GM04504 (cell line): ENCODE measurements at places on chromosomes 13 and 19.

DNA sequence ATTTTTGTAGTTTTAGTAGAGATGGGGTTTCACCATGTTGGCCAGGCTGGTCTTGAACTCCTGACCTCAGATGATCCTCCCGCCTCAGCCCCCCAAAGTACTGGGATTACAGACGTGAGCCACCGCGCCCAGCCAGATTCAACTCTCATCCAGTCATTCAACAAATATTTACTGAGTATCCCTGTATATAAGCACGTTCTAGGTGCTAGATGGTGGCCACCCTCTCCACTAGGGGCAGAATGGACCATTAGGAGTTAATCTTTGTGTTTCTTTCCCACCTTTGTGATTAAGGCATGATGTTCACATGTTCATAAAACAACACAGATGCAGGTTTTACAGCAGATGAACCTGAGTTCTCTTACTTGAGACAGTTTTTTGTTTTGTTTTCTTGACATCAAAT is 7.3 kb downstream of the SHKBP1 start:
- no peak for DNase-seq

DNA sequence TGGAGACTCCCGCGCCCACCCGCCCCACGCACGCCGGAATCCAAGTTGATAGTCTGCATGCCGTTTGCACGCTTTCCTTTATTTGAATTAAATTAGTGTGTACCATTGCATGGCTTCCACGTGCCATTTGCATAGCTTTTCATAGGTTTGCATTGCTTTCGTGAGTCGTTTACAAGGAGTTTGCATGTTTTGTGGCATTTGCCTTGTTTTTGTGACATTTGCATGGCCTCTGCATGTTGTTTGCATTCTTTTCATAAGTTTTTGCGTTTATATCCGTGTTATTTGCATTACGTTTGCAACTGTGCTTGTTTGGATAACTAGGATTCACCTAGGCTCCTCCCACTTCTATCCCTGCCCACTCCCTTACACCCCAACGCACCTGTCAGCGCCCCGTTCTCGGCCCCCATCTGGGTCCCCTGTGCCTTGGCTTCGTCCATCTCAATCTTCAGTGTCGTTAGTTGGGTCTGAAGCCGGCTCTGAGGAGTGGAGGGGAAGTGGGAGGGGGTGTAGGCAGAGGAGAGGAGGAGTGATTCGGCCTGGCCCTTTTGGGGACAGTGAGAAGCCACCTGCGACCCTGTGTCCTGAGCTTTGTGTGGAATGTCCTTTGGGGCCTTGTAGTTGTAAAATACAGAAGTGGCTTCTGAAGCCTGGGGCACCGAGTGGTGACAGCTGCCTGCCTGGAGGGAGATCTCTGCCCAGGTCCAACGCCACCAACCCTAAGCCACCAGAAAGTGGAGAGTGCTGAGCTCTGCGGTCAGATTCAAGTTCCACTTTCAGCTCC is 2.4 kb downstream of the CCDC194 start:
- DNase-seq: no peak

GRCh38 chr13:102999499-102999898 is 66.7 kb downstream of the SLC10A2 start:
- no peak for DNase-seq

DNA sequence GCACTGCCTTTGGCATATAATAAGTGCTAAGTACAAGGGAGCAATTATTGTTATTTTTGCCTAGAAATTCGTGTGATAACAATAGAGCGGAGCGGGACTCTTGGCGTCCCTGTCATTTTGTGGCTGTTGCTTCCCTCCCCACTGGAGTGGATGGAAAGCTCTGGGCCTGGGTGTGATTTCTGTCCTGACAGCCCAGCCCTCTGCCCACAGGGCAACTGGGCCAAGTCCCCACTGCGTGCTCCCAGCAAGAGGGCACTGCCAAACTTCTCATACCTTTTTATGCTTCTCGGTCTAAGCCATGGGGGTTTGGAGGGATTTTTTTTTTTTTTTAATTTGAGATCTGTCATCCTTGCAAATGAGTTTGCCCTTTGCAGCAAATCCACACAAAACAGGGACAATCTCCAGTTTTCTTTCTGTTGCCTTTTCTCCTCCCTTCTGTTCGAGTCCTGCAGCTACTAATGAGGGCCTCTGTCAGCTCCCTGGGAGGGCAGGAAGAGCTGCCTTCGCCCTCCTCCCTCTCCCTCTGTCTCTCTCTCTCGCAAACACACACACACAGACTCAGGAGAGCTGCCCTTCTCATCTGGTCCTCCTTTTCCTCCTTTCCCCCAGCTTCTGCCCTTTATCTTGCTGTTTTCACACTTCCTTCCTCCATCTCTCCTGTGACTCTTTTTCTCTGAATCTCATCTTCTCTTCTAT is 103.9 kb downstream of the DNAJC15 start:
- DNase-seq: no peak

DNA sequence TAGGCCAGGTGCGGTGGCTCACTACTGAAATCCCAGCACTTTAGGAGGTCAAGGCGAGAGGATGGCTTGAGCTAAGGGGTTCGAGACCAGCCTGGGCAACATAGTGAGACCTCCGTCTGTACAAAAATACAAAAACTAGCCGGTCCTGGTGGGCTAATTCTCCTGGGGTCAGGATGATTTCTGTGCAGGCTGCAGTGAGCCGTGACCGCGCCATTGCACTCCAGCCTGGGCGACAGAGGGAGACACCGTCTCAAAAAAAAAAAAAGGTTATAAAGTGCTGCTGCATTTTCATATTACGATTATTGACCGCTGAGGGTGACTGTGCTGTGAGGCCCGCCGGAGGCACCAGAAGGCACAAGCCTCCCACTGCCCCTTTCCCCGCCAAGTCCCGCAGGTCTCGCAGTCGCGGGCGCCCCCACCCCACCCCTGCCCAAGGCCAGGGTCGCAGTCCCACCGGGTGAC is 477 bp upstream of the PLEKHF1 start:
- no peak for DNase-seq

- DNase-seq: peak; percentile 12
Observed at GRCh38 chr13:109869312-109870237, 83.2 kb upstream of the IRS2 start.

- no peak for DNase-seq
Observed at GRCh38 chr13:45073809-45074208, 46.5 kb upstream of the GTF2F2 start.

DNA sequence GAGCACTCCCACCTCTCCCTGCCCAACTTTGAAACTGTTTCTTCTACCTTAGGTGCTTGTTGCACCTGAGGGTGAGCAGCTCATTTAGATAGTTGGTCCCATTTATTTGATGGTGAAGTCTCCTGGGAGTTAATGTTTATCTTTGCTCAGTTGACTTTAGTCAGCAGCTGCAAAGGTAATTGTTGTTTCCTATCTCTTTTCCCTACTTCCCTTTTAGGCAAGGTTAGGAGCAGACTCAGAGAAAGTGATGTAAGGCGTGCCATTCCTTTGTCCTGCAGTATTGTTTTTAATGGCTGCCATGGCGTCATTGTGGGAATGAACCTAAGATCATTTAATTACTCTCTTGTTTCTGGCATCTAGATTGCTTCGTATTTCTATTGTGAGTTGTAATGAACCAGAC is 11.6 kb downstream of the AKAP11 start:
- DNase-seq: no peak

GRCh38 chr19:44611812-44612295 is 1.5 kb upstream of the IGSF23 start:
- no peak for DNase-seq

GRCh38 chr13:66513728-66514127 is 716.4 kb downstream of the PCDH9 start:
- DNase-seq: no peak

DNA sequence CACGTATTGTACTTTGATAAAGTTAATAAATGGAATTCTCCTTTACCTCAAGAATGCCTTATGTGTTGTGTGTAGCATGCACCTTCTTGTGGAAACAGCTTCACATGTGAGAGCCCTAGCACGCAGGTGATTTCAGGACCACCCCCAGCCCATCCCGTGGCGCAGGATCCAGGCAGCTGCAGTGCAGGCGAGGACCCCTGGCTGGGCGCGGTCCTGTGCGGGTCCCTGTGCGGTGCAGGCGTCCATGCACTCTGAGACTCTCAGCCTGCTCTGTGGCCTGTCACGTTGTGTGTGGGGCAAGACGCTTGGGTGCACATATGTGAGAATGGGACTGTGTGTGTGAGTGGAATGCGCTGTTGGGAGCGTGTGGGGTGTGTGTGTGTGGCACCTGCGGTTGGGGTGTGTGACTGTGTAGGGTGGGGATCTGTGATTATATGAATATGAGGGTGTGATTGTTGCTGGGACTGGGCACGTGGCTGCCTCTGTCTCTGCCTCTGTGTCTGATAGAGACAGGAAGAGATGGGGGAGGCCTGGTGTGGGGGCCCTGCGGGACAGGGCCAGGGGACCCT is 30.8 kb downstream of the WTIP start:
- no peak for DNase-seq

- DNase-seq: peak; percentile 91
Observed at GRCh38 chr13:29991343-29991742, 140.9 kb upstream of the UBL3 start.

DNA sequence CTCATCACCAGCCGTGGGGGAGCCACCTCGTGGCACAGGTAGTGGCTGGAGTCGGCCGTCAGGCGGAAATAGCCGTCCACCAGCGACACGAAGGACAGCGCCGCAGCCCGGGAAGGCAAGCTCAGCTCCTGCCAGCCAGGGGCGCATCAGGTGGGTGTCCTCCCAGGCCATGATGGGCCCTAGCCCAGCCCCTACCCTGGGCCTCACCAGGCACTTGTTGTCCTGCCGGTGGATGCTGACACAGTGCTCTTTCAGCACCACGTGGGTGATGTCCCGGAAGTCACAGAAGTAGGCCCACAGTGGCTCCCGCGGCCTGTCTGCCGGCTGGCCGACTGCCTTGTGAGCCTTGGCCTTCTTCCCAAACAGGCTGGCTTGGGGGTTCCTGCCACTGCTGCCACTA is 15.7 kb downstream of the TYK2 start:
- DNase-seq: no peak

DNA sequence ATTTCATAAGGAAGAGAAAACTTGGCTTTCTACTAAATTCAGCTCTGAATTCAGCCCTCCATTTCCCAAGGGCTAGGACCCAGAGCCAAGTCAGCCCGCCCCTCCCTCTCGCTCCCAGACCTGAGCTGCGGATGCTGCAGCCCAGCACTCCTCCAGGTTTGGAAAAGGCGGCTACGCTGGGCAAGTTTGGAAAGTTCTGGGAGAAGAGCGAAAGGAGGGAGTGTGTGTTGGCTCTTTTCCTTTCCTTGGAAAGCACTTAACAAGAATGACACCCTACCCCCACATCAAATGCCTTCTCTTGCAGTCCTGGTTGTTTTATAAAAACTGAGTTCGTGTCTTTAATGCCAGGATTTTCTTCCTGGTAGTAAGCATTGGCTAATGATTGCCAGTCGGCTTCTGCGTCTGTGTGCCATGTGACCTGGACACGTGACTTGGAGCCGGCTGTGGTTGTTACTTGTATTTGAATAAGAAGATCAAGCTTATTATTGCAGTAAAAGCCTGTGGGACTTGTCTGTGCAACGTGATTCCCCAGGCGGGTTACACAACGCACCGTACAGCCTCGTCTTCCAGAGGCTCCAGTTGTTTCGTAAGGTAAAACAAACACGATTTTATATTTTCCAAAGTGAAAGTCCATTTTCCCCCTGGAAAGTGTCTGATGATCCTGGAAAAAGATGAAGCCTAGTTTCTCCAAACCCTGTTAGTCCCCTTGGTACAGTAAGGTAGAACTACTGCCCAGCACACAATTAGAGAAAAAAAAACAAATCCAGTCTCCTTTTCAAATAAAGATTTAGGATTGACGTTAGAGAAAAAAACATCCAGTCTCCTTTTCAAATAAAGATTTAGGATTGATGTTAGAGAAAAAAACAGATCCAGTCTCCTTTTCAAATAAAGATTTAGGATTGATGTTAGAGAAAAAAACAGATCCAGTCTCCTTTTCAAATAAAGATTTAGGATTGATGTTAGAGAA is 26.8 kb upstream of the UBE2L5 start:
- DNase-seq: peak; percentile 86

- peak; percentile 43 for DNase-seq
Observed at GRCh38 chr19:38224014-38224862, at the start of gene DPF1. Gene DPF1 (minus strand): TSS chr19:38224222. CDS start chr19:38224142, 80 bp downstream.

DNA sequence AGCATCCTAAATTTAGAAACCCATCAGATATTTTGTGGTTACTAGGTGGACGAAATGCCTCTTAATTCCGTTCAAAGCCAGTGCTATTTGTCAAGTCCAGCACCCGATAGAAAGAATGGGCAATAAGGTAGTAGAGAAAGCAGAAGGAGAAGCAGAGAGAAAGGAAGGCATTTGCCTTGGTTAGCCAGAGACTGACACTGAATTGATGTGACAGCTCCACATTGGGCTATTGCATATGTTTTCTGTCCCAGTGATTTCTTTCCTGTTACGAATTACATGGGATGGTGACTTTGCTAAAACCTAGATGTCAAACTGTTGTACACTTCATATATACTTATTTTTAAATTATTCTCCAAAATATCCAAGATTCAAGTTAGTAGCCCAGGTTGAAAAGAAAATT is 542.6 kb downstream of the DCT start:
- no peak for DNase-seq

DNA sequence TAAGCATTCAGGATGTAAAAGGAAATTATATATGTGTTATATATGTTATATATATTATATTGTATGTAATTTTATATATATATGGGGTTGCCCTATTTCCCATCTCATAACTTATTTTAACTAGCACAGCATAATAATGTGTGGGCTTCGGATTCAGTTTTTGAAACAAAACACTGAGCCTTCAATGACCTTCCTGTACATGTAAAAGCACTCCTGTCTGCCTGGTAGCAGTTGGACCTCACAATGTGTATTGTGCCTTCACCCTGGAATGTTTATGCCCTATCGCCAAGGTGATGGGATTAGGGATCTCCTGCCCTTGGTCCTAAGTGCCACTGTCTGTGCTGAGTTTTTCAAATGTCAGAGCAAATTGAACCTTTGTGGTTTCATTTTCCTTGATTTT is 968.8 kb downstream of the TUBA3C start:
- no peak for DNase-seq

DNA sequence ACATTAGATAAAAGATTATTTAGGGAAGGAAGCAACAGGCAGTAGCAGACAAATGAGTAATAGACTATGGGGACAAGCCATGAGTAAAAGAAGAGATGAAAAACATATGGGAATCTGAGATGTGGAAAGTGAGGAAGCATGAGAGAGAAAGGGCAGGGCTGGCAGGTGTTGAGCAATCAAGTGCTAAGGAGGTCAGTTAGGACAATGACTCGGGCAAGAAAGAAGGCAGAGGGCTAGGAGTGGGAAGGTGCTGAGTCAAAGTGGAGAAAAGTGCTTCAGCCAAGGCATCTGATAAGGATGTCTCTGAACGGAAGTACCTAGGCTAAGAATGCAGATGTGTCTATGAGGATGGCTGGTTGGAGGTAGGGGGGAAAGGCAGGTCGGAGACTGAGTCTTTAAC is 291.9 kb upstream of the HTR2A start:
- peak; percentile 77 for DNase-seq

GRCh38 chr13:25059958-25060357 is 36.0 kb upstream of the PABPC3 start:
- no peak for DNase-seq
